ENCODE measurements at places on chromosomes 13 and 19. TPM values are rescaled to one million over a fixed set of nuclear protein-coding genes. Genes with fewer than 3 reads are reported as not detected.
A peak's percentile ranks its signal among the peaks of the same experiment; 100 is the strongest.

UHRF1 gene
- 42.5 TPM for total RNA-seq

ZNF132 gene
- 2.7 TPM for total RNA-seq

ZNF221 gene
- 7.0 TPM for total RNA-seq

SLC6A16 gene
- total RNA-seq: 2.1 TPM

SYCN gene
- total RNA-seq: 0.37 TPM

SIGLEC12 gene
- not detected for total RNA-seq

STOML3 gene
- total RNA-seq: not detected

HIF3A gene
- total RNA-seq: 31.8 TPM

DNA sequence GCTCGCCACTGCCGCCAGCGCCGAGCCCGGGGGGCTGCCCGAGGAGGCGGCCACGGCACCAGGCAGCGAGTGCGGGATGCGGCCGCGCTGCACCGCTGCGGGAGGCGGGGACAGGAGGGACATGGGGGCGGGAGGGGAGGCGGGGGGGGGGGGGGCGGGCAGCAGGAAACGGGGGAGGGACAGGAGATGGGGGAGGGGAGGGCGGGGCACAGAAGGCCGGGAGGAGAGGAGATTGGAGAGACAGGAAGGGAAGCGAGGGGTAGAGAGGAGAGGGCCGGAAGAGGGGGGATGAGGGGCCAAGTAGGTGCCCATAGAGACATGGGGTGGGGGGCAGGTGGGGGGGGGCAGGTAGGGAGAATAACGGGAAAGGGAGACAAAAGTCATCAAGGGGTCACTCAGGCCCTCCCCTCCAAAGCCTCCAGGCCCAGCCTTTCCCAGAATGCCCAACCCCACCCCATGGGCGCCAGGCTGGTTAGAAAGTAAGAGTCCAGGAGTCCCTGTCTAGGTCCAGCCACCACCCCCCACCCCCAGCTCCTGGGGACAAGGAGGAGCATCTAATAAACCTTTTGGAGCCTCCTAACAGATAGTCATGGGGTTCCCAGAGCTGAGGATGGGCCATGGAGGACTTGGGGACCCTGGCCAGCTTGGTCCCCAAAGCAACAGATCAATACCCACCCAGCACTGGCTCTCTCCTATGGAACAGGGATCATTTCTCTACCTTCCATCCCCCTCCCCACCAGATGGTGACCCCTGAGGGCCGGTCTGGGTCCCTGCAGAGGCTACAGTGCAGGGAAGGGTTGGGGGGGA lies 9.5 kb downstream of the NR2F6 start:
- peak; percentile 62 for DNase-seq

DNA sequence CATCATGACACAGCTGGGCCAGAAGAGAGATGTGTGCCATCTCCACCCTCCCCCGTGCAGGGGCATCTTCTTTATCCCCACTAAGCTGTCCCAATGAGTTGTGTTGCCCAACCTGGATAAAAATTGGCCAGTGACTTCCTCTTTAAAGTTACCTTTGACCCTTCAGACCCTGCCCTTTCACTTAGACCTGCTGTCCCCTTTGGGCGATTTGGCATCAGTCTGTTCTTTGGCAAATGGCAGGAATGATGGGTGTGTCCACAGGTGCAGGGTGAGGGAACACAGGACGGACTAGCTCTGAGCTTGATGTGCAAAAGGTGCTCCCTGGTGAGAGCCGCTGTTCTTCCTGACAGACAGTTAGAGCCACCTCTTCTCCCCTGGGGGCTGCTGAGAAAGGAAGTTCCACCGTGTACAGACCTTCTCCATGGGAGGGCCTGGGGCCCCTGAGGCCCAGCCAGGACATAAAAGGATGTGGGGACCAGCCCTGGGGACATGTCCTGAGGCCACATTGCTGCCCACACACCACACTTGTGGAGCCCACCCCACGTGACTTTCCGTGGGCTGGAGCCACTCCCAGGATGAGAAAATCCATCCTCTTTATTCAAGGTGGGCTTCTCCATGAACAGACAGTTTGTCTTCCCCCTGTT lies 1.7 kb downstream of the CYP4F8 start:
- DNase-seq: no peak

DNA sequence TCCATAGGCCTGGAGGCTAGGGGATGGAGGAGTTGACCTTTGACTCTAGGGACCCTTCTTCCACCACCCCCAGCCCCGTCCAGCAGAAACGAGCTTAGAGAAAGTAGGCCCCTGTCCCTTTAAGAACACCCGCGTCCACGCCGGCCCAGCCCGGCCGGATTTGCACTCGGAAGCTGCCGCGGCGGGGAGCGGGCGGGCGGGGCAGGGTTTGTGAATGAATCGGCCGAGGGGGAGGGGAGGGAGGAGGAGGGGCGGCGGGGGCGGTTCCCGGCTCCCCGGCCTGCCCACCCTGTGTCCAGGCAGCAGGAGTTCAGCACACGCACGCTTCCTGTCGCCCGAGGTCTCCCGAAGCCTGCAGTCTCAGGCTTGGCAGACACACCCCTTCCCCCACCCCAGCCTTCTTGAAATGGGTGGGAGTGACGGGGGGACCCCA lies 1.5 kb downstream of the UNC13A start:
- DNase-seq: peak; percentile 84

DNA sequence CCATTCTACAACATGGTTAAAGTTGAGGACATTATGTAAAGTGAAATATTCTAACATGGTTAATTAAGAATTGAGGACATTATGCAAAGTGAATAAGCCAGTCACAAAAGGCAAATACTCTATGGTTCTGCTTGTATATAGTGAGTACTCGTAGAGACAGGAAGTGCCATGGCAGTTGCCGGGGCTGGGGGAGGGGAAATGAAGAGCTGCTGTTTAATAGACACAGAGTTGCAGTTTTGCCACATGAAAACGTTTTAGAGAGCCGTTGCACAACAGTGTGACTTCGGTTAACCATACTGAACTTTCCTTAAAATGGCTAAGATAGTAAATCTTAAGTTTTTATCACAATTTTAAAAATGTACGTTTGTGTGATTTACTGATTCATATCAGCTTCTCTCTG lies 176.9 kb downstream of the SHISA2 start:
- DNase-seq: no peak

- DNase-seq: no peak
Observed at GRCh38 chr13:33611121-33611805, 206.7 kb upstream of the RFC3 start.

DNA sequence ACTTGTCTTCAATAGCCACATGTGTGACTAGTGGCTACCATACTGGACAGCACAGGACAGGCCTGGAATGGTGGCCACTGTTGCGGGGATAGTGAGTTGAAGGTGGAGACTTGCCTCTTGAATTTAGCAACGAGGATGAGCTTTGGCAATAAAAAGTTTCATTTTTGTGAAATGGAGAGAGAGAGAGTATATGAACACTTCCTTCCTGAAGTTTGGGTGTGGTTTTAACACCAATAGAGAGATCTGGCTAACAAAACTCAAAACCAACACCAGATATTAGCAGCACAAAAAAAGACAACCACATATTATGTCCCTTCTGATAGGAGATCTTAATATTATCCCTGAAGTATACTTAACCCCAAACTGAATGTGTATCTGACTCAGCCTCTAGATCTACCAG lies 6.3 kb upstream of the LRFN3 start:
- no peak for DNase-seq

DNA sequence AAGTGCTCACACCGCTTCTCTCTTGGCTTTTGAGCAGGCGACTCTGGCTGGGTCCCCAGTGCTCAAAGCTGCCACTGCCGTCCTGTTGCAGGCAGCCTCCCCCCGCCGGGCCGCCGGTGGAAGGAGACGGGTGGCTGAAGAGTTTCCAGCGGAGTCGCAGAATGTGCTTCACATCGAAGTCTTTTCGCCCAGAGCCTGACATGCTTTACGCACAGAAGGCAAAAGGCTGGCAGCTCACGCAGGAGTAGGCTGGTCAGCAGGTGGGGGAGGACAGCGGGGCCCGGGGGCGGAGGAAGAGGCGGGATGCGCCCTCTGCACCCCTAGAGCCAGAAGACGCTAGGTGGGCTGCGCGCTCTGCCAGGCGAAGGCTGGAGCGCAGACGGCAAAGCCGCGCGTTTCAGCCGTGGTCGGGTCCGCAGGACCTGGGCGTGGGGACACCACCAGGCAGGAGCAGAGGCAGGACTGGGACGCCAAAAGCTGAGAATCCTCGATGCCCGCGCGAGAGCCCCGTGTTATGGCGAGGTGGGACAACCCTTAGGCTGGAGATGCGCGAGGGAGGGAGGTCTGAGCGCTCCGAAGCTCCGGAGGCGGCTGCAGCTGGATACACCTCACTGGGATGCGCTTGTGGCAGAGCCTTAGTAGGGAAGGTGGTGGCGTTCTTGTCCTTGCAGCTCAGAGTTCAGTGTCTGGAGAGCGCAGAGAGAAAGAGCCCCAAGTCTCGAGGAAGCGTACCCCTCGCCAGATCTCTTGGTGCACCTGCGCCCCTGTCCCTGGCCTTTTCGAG lies at the start of gene ATXN8OS:
Gene ATXN8OS (plus strand): TSS at position 329 of the 784 bp plus-strand sequence.
- peak; percentile 40 for DNase-seq

GRCh38 chr13:26864576-26864975 lies 104.0 kb upstream of the GPR12 start:
- DNase-seq: no peak

DNA sequence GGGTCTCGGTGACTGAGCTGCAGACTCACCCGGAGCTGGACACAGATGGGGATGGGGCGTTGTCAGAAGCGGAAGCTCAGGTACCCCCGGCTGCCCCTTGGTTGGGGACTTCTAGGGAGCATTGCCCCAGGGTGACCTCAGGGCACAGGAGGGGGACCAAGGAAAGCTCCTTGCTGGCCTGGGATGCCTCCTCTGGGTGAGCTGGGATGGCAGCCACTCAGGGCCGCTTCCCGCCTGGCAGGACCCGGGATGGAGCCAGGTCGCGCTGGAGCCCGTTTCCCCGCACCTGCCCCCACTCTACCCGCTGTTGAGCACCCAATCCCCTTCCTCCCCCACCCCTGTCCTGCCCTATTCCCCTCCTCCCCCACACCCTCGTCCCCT lies 10.8 kb downstream of the PRKCSH start:
- no peak for DNase-seq

DNA sequence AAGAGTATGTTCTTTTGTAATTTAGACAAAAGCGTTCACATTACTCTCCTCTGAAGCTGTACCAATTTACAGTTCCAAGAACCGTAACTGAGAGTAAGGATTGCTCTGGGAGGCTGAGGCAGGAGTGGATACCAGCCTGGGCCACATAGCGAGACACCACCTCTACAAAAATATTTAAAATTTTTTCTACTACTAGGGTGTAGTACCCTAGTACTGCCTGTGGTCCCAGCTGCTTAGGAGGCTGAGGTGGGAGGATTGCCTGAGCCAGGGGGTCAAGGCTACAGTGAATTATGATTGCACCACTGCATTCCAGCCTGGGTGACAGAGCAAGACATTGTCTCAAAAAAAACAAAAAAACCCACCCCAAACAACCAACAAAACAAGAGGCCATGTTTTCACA lies 12.1 kb upstream of the CYP2A6 start:
- DNase-seq: no peak

GRCh38 chr13:45198041-45198440 lies 2.8 kb downstream of the KCTD4 start:
- DNase-seq: no peak

DNA sequence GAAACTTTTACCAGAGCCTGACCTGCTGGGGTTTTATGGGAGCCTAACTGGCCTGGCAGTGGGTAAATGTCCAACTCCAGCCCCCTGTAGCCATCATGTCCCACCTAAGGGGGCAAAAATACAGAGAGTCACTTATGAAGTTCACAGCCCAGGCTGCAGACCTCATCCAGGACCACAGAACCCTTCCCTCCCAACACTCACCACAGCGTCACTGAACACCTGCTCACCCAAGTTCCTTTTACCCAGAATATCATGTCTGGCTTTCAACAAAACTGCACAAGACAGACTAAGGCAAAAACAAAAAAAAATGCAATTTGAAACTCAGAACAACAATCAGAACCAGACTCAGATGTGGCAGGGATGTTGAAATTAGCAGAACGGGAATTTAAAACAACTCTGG lies 6.4 kb downstream of the CEACAM3 start:
- DNase-seq: no peak

- no peak for DNase-seq
Observed at GRCh38 chr13:75489502-75490263, 7.7 kb upstream of the TBC1D4 start.

DNA sequence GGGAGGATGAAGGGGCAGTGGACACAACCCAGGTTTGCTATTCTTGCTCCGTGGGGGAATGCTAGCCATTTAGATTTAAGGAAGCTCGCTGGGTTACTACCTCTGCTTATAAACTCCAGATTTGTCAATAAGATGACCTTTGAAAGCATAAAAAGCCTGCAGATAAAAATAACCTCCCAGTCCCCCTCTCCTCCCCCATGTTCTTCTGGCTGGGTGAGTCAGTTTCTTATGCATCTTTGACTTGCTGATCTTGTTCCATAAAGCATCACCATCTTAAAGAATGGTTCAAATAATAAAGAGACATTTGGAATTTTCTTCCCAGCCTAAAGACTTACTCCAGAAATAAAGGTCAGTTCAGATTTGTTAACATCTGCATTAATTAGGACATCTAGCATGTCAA lies 118.3 kb upstream of the RNF113B start:
- no peak for DNase-seq

DNA sequence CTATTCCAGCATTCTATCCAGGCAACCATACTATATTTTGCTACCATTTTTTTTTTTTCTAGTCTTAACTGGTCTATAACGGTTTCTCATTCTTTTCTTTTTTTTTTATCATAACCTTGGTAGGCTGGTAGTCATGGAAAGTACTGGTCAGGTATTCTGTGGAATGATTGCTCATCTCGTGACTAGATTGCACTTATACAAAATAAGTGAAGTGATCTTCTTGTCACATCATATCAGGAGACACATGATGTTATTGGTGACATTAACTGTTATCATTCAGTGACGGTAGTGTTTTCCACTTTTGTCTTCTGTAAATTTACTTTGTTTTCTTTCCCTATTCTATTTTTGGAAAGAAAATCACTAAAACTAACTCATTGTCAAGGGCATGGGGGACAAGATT lies 239.3 kb upstream of the SLITRK6 start:
- no peak for DNase-seq

GRCh38 chr13:45411631-45412030 lies 6.5 kb downstream of the SLC25A30 start:
- DNase-seq: no peak

DNA sequence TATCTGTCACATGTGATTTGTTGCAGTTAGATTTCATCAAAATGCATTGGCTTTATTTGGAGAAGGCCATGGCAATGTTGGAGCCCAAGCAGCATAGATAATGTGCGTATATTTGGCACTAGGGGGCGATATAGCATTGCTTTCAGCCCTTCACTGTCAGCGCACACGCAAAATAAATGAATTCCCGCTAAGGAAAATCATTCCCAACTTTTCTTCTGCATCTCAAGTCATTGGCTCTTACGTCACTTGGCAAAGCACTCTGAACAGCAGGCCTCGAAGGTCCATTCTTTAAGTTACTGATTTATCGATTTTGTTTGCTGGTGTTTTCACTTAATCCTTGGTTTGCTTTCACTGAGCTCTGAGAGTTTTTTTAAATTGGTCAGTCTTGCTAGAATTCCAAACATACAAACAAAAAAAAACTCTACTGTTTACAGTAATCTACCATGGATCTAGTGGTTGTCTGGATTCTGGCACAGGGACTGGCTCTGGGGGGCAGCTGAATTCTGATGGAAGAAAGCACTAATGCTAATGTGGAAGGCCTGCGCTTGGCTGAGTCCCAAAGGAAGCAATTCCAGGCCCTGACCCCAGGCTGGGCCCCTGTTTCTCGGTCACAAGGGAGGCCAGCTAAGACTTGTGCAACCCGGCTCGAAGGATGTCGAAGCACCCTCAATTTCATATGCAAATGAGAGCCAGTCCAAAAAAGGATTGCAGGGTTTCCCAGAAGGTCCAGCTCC lies 97.7 kb upstream of the IPO5 start:
- DNase-seq: peak; percentile 29

All from WTC11 (cell line).